ENCODE measurements at places on chromosomes 3 and 15. TPM values are rescaled to one million over a fixed set of nuclear protein-coding genes. Genes with fewer than 3 reads are reported as not detected.

The SLC22A13 gene
- total RNA-seq, result not detected

GRCh38 chr3:128585974-128586373 lies 64.6 kb downstream of the RPN1 start:
- DNase-seq, result no peak

DNA sequence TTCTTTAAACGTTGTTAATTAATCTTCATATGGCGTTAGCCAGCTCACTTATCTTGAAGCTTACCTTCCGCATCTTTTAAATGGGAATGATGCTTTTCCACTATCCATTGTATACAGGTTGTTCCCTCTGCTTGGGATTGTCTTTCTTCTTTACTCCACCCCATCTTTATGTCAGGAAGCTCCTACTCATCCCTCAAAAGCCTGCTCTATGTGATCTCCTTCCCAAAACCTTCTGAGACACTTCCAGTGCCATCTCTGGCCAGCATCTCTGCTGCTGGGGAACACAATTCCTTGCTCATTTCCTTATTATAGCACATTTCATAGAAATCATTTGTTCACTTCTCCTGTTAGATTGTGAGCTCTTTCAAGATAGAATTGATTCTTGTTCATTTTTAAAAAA lies 4.3 kb downstream of the RASA2 start:
- no peak for DNase-seq

DNA sequence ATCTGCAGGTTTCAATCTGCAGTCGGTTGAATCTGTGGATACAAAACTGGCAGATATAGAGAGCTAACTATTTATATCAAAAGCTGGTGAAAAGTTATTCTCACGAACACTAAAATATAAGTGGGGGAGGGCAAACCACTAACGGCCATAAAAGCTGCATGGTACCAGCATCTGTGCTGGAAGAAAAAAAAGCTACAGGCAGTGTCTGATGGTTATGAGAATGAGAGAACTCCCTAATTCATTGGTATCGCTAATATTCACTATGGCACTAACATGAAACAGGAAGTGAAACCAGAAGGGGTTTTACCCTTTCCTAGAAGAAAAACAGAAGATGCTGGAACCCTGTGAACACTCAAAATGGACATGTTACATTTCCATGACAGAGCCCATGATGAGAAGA lies 15.9 kb downstream of the CEP70 start:
- DNase-seq, result no peak

DNA sequence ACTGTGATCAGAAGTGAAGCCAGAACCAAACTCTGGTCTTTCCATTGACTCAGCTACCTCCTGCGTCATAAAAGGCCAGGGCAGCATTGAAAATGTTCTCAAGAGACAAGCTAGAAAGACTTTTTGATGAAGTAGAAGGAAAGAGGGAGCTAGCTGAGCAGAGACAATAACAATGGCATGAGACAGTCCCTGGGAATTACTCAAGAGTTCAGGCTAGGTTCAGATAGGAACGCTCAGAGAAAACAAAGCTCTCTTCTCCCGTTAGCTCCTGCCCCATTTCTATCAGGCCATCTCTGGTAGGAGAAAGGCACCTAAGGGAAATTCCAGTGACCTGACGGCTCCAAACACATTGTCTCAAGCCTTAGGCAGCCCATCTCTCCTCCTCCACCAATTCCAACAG lies 7.0 kb upstream of the OXTR start:
- DNase-seq, result no peak

Data from right atrium auricular region (tissue), 2 donors.